ENCODE measurements at places on chromosomes 6 and 20. TPM values are rescaled to one million over a fixed set of nuclear protein-coding genes. Genes with fewer than 3 reads are reported as not detected.

LST1 gene
- total RNA-seq, result 0.36 TPM

RAD21L1 gene
- not detected for total RNA-seq

SLC35A1 gene
- 9.1 TPM for total RNA-seq

GDAP1L1 gene
- 0.07 TPM for total RNA-seq

SPTLC3 gene
- 0.13 TPM for total RNA-seq

MCHR2 gene
- not detected for total RNA-seq

FAM217A gene
- total RNA-seq, result not detected

INSM1 gene
- not detected for total RNA-seq

LINC00237 gene
- not detected for total RNA-seq

R3HDML gene
- total RNA-seq, result 0.15 TPM

FUT9 gene
- total RNA-seq, result not detected

PRPH2 gene
- total RNA-seq, result not detected

CTSZ gene
- total RNA-seq, result 183 TPM

FOXC1 gene
- 7.6 TPM for total RNA-seq

PANK2 gene
- 54.4 TPM for total RNA-seq

COX4I2 gene
- not detected for total RNA-seq

KCNK5 gene
- total RNA-seq, result 1.2 TPM

TOMM34 gene
- total RNA-seq, result 39.2 TPM

C20orf202 gene
- total RNA-seq, result 0.22 TPM

CST2 gene
- total RNA-seq, result 0.27 TPM

RAB44 gene
- total RNA-seq, result 0.06 TPM

TSPO2 gene
- not detected for total RNA-seq

TXLNB gene
- total RNA-seq, result not detected

SLC35B3 gene
- 7.6 TPM for total RNA-seq

GTF2H4 gene
- 21.8 TPM for total RNA-seq

CRISP2 gene
- not detected for total RNA-seq

BHLHE23 gene
- not detected for total RNA-seq

TRIM15 gene
- not detected for total RNA-seq

ID1 gene
- 444 TPM for total RNA-seq

Data from A549 treated with Mapracorat at 1 μM for 4 hours (cell line).